Esophagus mucosa (tissue), 1 donor: ENCODE measurements at places on chromosomes 1 and 21. TPM values are rescaled to one million over a fixed set of nuclear protein-coding genes. Genes with fewer than 3 reads are reported as not detected.

Gene LCE3E
- 4.3 TPM for total RNA-seq

Gene MAP3K21
- total RNA-seq = 2.6 TPM

Gene SPRR5
- 3.5 TPM for total RNA-seq

Gene OR2M3
- total RNA-seq = not detected

Gene L1TD1
- total RNA-seq = not detected

Gene PRKCZ
- total RNA-seq = 21.3 TPM

Gene SPATA21
- not detected for total RNA-seq

Gene HES4
- total RNA-seq = 15.7 TPM

Gene SPATA46
- not detected for total RNA-seq

Gene OLIG1
- total RNA-seq = not detected

Gene TFF2
- total RNA-seq = not detected

Gene CRNN
- total RNA-seq = 1,110 TPM

Gene SERPINC1
- 0.32 TPM for total RNA-seq

Gene CFHR2
- total RNA-seq = not detected

Gene CRYBG2
- total RNA-seq = 111 TPM
